ENCODE measurements at places on chromosomes 5 and 9.

- no peak for DNase-seq
Observed at GRCh38 chr5:107966201-107966600, 295.5 kb upstream of the EFNA5 start.

DNA sequence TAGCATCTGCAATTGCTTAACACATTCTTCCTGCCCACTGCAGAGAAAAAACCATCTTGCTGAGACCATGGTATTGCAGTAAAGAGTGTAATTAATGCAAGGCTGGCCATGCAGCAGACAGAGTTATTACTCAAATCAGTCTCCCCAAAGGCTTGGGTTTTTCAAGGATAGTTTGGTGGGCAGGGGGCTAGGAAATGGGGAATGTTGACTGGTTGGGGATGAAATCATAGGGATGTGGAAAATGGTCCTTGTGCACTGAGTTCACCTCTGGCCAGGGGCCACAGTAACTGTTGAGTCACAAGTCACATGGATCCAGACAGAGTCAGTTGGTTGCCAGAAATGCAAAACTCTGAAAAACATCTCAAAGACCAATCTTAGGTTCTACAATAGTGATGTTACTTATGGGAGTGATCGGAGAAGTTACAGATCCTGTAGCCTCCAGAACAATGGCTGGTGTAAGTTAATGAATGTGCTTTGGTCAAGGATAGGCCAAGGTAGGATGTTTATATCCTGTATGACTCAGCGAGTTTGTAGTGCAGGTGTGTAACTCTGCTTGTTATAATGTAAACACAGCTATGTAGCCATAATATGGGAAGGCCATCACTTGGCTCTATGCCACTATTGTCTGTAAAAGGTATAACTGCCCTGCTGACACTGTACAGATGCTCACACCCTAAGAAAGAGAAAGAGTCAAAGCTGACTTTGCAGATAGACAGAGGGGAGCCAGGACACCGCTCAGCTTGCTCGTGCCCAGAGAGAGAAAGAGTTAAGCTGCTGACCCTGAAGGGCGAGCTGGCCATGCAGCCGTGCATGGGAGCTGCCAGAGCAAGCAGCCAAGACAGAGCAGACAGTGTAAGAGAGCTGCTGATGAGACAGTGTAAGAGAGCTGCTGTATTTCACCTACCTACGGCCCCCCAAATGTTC, 27.2 kb downstream of the C9orf152 start:
- DNase-seq = no peak

DNA sequence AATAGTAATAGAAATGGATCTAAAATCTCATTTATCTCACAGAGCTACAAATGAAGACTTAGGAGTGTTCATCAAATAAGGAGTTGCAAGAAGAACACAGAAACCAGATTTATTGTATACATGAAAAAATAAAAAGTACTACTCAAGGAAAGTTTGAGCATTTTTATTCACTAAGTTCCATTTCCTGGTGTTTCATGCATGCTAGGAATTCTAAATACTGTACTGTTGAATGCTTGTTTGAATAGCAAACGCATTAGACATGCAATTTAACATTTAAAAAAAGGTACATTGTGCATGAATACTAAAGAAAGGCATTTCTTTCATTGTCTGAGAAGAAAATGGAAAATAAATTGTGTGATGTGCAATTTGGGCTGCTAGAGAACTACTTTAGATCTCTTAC, 52.1 kb downstream of the C6 start:
- no peak for DNase-seq

- no peak for DNase-seq
Observed at GRCh38 chr9:21608200-21608599, 126.1 kb upstream of the IFNE start.

- no peak for DNase-seq
Observed at GRCh38 chr5:157434096-157434495, 25.9 kb upstream of the NIPAL4 start.

DNA sequence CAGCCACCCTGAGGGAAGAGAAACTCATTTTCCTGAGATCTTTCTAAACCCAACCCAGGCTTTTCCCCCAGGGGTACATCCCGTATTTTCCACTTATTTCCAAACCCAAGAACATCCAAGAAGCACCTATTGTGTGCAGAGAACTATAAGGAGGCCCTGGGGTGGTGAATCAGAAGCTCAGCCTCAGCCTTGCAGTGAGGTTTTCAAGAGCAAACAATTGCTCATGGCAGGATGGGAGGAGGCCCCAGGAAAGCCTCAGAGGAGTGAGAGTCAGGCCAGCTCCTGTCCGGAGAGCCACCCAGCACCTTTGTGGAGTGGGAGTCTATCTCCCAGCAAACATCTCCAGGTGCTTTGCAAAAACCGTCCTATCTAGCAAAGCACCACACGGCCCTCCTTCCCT, 19.2 kb downstream of the NIPAL4 start:
- no peak for DNase-seq

DNA sequence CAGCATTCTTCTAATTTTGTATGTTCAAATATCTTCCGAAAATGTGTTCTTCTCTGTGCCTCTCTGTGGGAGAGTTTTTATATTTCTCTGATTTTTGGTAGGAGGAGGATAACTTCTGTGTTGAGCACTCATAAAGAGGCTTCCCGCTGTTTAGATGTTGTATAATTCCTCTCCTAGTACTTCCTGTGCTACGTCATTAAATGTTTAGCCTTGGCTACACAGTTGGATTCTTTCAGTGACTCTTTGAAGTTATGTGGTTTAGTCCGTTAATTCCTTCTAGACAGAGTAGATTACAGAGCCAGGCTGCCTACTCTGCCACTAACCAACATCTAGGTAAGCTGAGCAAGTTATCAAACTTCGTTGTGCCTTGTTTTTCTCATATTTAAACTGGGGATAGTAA, 302.6 kb downstream of the OSTF1 start:
- no peak for DNase-seq

- DNase-seq = peak; percentile 76
Observed at GRCh38 chr9:84937180-84937579, 267.7 kb downstream of the NTRK2 start.

DNA sequence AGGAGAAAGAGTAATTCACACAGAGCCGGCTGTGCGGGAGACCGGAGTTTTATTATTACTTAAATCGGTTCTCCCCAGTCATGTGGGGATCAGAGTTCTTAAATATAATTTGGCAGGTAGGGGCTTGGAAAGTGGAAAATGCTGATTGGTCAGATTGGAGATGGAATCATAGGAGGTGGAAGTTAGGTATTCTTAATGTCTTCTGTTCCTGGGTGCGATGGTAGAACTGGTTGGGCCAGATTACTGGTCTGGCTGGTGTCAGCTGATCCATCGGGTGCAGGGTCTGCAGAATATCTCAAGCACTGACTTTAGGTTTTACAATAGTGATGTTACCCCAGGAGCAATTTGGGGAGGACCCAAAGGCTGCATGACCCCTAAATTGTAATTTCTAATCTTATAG, 4.6 kb upstream of the CERCAM start:
- no peak for DNase-seq

DNA sequence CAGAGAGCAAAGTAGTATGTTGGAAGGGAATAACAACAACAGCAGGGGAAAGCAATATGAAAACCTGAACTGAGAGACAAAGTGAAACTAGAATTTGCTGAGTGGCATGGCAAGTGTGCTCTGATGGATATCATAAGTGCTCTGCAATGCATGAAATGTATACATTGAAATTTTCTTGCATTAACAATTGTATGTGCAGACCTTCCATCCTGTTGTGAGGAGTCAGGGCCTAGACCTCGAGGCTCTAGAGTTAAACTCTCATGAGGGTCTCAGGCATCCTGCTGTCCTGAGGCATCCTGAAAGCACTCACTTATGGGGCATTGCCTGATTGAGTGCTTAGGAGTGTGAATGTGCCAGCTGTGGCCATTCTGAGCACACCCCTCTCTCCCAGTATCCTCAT, 1.1 kb downstream of the ECM2 start:
- DNase-seq = no peak

GRCh38 chr5:113128641-113129330, 152.2 kb downstream of the DCP2 start:
- DNase-seq = no peak
